ENCODE measurements at places on chromosomes 1 and 21.
A peak's percentile ranks its signal among the peaks of the same experiment; 100 is the strongest.

- no peak for DNase-seq
Measured at GRCh38 chr21:44872649-44873355, 688 bp downstream of the PTTG1IP start.

GRCh38 chr1:162889989-162890388 lies 29.0 kb upstream of the CCDC190 start:
- DNase-seq, result no peak

DNA sequence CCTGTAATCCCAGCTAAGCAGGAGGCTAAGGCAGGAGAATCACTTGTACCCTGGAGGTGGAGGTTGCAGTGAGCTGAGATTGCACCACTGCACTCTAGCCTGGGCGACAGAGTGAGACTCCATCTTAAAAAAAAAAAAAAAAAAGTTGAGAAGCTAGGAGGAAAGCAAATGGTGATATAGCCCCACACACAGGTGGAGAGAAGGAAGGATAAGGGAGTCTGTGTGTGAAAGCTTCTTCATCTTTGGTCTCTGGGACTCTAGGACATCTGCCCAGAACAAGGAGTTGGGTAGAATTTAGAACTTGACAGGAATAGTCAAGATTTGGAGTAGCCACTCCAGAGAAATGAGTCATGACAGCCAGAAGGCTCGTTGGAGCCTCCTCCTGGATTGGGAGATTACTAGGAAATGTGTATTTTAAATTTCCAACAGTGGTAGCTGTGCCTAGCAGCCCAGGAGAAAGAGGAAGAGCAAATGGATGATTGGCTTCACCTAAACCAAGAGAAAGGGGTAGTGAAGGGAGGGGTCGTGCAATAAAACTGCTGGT lies 19.9 kb downstream of the NPL start:
- DNase-seq, result no peak

DNA sequence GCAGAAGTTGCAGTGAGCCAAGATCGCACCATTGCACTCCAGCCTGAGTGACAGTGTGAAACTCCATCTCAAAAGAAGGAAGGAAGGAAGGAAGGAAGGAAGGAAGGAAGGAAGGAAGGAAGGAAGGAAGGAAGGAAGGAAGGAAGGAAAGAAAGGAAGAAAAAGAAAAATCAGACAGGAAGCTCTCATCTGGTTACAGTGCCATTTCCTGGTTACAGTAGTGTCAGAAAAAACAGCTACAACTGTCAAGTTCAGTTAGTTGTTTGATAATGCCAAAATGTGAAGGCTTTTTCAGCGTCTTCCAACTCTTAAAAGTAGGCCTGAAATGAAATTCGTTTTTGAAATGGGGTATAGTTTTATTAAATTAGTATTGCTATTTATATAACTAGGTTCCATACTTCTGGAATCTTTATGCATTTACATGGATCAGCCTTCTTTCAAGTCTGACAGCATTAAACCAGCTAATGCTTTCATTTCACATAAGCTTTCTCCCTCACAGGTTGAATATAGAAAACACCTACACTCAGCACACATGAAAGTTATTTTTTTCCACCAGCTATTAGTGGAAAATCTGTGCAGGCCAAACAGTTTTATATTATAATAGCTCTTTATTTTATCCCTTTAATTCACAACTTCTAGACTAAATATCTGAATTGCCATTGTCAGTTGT lies 21.2 kb downstream of the PTPN22 start:
- no peak for DNase-seq

GRCh38 chr21:32122082-32122481 lies 156.8 kb downstream of the MIS18A start:
- DNase-seq, result no peak

DNA sequence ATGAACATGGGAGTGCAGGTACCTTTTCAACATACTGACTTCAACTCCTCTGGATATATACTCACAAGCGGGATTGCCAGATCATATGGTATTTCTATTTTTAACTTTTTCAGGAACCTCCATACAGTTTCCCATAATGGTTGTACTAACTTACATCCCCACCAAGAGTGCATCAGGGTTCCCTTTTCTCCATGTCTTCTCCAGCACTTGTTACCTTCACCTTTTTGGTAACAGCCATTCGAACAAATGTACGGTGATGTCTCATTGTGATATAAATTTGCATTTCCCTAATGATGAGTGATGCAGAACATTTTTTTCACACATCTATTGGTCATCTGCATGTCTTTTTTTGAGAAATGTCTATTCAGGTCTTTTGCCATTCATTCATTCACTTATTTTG lies 25.9 kb upstream of the ACTA1 start:
- no peak for DNase-seq

DNA sequence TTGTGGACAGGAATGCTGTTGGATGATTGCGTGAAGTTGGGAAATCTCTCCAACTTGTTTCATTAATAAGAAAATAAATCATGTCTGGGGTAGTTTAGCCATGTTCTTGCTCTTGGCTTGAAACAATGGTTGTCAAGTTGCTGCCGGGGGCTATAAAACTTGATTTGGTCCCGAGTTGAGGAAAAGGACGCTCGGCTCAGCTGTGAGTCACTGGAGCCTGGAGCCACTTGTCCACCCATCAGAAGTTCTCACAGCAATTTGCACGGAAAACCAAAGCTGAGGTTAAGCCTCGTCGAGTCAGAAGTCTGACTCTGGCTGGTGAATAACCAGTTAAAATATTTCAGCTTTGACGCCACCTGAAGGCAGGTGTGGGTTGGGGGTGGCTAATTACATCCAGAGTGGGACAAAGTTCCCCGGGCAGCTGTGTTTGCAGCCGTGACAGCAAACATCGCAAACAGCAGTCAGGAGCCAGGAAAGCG lies 19.7 kb upstream of the RIPK4 start:
- peak; percentile 96 for DNase-seq

GRCh38 chr1:172024516-172024915 lies 183.2 kb downstream of the DNM3 start:
- no peak for DNase-seq

- no peak for DNase-seq
Measured at GRCh38 chr1:199789141-199789540, 238.4 kb upstream of the NR5A2 start.

DNA sequence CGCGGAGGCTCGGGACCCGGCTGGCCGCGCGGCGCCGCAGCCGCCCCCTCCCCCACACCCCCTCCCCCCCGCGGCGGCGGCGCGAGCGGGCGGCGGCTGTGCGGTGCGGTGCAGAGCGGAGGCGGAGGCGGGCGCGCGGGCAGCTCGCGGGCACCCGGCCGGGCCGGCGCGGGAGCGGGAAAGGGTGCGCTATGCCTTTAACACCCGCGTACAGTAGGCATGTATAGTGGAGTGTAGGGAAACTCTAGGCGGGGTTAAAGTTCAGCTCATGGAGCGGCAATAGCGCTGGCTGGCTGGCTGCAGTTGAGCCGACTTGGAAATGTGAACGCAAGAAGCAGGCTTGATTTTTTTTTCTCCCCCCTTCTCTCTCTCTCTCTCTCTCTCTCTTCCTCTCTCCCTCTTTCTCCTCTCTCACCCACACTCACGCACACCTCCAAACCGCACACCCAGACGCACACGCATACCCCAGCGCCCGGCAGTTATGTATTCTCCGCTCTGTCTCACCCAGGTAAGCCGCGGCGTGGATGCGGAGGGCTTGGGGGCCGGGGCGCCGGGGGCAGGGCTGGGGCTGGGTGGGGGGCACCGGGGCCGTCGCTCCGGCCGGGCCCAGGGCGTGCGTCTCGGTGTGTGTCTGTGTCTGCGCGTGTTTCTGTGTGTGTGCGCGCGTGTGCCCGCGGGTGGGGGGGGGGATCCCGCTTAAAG lies at the start of gene NFIA:
Gene NFIA, plus strand, starts transcription at position 251 of the 702 bp plus-strand sequence.
- peak; percentile 52 for DNase-seq

DNA sequence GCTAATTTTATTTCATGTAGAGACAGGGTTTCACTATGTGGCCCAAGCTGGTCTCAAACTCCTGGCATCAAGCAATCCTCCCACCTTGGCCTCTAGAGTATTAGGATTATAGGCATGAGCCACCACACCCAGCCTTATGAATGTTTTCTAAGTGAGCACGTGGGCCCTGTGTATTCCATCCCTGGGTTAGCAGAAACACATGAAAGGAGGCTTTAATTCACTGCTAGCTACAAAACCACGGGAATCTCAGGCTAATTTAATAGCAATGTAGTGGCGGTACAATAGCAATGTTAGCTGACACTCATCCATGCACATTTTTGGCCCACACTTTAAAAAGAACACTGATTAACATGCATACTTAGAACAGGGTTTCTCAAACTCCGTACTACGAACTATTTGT lies 32.0 kb downstream of the VTCN1 start:
- DNase-seq, result peak; percentile 33

DNA sequence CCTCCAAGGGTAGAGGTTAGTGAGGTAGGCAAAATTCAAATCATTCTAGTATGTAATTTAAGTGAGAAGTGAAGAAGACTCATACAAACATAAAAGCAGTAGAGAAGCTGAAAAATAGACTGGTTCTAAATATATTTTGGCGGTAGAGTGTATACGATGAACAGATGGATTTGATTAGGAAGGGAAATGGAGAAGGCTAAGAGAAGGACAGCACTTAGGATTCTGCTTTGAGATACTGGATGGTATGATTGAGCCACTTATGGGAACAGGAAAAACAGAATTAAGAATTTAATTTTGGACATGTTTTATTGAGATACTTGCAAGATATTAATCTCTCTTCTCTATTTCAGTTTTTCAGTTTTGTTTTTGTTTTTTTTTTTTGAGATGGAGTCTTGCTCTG lies 60.1 kb downstream of the EPB41 start:
- peak; percentile 69 for DNase-seq

GRCh38 chr1:79322511-79323027 lies 316.0 kb upstream of the ADGRL4 start:
- peak; percentile 45 for DNase-seq

DNA sequence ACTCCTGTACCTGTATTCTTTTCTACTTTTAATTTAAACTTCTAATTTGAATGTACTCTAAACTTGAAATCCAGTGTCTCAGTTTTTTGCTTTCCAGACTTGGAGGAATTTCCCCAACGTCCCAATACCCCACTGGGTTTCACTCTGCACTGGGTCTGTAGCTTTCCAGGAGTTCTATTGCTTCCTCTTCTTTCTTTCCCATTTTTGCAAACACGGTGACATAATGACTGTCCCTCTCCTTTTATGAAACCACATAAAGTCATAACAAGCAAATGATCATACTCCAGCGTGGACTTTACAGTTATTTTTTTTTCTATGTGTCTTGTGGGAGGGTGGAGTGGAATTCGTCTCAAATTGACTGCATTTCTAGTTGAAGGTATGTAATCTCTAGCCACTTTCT lies 97.1 kb downstream of the FASLG start:
- DNase-seq, result no peak

- no peak for DNase-seq
Measured at GRCh38 chr1:39170731-39171667, 33.5 kb upstream of the MACF1 start.

GRCh38 chr1:21238141-21238800 lies 52.0 kb downstream of the ECE1 start:
- DNase-seq, result peak; percentile 31

- no peak for DNase-seq
Measured at GRCh38 chr1:6970221-6970620, 185.0 kb downstream of the CAMTA1 start.

- DNase-seq, result no peak
Measured at GRCh38 chr1:192161976-192162375, 3.7 kb downstream of the RGS18 start.

DNA sequence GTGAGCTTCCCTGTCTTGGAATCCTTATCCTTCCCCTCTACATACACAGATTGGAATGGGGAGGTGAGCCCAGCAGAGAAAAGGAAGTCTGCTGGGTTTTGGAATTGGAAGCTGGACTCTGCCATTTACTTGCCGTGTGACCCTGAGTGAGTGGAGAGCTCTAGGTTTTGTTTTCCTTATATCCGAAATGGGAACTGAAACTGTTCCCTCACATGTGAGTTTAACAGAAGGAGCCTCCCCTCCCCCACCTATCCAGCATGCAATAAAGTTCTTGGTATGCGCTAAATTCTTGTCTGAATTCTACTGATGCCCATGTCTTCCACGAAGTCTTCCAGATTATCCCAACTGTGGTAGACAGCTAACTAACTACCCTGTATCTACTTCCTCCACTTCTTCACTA lies 58.7 kb downstream of the NENF start:
- no peak for DNase-seq

DNA sequence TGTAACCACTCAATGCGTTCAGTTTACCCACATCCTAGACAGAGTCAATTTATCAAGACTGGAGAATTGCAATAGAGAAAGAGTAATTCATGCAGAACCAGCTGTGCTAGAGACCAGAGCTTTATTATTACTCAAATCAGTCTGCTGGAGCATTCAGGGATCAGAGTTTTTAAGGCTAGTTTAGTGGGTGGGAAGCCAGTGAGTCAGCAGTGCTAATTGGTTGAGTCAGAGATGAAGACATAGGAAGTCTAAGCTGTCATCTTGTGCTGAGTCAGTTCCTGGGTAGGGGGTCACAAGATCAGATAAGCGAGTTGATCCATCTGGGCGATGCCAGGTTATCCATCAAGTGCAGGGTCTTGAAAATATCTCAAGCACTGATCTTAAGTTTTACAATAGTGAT lies 499.6 kb downstream of the MRPL39 start:
- peak; percentile 91 for DNase-seq

GRCh38 chr1:150815871-150816270 lies 7.8 kb upstream of the CTSK start:
- no peak for DNase-seq

GRCh38 chr1:221381910-221382623 lies 359.8 kb downstream of the DUSP10 start:
- DNase-seq, result peak; percentile 72

DNA sequence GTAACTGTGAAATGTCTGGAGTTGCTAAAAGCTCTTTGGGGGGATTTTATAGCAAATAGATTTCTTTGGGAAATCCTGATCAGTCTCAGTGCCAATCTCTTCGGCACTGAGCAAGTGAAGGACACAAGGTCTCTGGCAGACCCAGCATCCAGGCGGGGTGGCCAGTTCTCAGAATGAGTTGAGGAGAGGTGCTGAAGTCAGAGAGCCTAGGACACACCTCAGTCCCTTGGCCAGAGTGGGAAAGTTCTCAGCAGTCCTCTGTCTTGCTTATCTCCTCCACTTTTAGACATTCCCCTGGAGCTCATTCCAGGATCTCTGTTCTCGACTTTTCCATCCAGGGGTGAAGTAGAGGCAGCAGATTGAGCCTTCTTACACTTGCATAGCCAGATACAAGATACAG lies 6.7 kb downstream of the HLX start:
- DNase-seq, result no peak

- DNase-seq, result peak; percentile 96
Measured at GRCh38 chr1:232110281-232111090, 483.9 kb downstream of the DISC1 start.

GRCh38 chr1:160359559-160360226 lies 7.2 kb upstream of the NHLH1 start:
- DNase-seq, result peak; percentile 22

- DNase-seq, result no peak
Measured at GRCh38 chr1:27136236-27136551, 18.7 kb downstream of the SLC9A1 start.

Data from fibroblast of skin of right quadriceps (primary cell).